ENCODE measurements at places on chromosomes 2 and 18.

GRCh38 chr2:173568054-173568453, 213.4 kb downstream of the CDCA7 start:
- DNase-seq = no peak

DNA sequence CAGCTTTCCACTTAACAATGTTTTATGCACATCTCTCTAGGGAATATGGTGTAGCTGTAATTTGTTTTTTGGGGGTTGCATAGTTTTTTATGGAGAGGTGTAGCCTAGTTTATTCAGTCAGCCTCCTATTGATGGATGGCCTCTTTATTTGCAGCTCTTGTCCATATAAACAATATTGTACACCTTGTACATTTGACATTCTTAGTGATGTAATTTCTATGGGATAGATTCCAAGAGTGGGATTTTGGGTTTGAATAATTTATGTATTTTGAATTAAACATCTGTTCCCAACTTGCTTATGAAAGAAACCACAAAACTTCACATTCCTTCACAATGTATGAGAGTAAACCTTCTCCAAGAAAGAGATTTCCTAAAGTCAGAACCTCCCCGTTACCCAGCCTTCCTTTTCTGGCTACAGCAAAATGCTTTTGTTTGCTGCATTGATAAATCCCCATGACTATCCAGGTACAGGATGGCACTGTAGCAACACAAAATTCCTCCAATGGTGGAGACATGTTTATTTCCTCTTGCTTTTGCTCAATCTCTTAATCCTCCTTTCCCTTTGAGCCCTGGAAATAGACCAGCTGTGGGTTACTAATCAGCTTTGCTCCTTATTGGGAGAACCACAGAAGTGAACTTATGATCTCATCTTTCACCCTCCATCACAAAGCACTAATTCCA, 58.4 kb upstream of the GALR1 start:
- no peak for DNase-seq

GRCh38 chr2:241982706-241983570, 113.4 kb downstream of the RTP5 start:
- DNase-seq = no peak

GRCh38 chr2:202773301-202773973, 98.1 kb downstream of the ICA1L start:
- no peak for DNase-seq

DNA sequence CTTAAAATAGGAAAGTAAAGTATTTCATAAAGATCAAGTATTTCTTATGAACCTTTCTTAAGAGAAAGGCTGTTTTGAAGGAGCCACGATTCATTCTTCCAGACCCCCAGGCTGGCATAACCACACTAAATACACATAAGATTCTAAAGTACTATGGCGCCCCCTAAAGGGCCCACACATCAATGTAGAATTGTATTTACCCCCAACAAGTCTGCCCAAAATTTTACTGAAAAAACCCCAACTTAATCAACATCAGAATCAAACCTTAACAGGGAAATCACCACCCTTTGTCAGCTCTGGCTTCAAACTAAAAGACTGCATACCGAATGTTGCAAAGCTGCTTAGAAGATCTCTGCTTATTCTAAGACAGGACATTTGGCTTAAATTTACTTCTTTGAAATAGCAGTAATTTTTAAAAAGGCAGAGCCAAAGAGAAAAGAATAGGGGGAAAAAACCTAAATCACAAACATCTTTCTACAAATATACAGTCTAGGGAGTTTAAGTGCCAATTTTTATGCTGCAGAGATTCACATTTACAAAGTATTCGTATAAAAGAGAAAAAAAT, 20.4 kb upstream of the BCL2 start:
- peak; percentile 50 for DNase-seq

- peak; percentile 68 for DNase-seq
These were observed 71.1 kb downstream of the ANKRD44 start for GRCh38 chr2:197239434-197239833.

GRCh38 chr2:147623328-147623727, 221.5 kb upstream of the ACVR2A start:
- peak; percentile 45 for DNase-seq

- DNase-seq = no peak
These were observed 40.4 kb upstream of the FAM124B start for GRCh38 chr2:224442071-224442967.

- DNase-seq = no peak
These were observed 2.8 kb downstream of the RAB12 start for GRCh38 chr18:8611916-8612576.

- no peak for DNase-seq
These were observed 676.3 kb downstream of the IRS1 start for GRCh38 chr2:226123300-226123699.

DNA sequence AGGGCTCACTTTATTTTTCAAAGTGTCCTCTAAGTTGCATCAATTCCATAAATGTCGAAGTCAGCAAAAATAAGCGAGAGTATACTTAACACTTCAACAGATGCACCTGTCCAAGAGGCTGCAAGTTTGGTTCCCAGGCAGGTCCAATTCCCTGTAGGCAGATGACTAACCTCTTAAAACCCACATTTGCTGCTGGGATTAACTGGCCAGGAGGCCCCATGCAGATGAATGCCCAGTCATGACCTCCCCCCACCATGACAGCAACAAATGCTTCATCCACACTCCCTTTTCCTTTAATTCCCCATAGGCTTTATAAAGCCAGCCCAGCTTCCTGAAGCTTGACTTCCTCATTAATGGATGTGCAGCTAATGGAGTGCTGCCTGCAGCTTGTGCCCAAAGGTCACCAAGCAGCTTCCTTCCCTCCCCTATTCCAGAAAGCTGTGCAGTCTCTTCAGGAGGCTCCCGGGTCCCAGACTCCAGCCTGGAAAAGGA, 35.7 kb downstream of the REEP1 start:
- no peak for DNase-seq

DNA sequence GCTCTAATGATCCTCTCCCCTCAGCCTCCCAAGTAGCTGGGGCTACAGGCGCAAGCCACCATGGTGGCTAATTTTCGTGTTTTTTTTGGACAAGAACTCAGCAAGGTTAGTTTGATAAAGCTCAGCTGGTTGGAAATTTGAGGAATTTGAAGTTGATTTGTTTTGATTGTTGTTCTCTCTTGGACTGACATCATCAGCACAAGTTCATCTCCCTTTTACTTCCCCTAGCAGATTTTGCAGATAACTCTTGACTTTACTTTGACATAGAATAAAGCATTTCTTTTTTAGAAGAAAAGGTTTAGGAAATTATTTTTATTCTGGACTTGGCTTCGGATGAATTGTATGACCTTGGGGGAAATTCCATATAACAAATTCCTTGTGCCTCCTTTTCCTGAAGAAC, 74.9 kb upstream of the DLX2 start:
- no peak for DNase-seq

GRCh38 chr2:168550670-168551069, 94.6 kb downstream of the CERS6 start:
- DNase-seq = no peak

GRCh38 chr2:176818617-176819016, 394.0 kb upstream of the HNRNPA3 start:
- no peak for DNase-seq

DNA sequence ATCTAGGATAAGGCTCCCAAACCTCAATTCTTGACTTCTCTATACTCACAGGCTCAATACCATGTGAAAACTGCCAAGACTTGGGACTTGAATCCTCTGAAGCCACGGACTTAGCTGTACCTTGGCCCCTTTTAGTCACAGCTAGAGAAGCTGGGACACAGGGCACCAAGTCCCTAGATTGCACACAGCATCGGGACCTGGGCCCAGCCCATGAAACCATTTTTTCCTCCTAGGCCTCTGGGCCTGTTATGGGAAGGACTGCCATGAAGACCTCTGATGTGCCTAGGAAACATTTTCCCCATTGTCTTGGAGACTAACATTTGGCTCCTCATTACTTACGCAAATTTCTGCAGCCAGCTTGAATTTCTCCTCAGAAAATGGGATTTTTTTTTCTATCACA, 1011.8 kb upstream of the DDX18 start:
- DNase-seq = no peak

GRCh38 chr2:163119966-163120365, 281.4 kb upstream of the KCNH7 start:
- no peak for DNase-seq

DNA sequence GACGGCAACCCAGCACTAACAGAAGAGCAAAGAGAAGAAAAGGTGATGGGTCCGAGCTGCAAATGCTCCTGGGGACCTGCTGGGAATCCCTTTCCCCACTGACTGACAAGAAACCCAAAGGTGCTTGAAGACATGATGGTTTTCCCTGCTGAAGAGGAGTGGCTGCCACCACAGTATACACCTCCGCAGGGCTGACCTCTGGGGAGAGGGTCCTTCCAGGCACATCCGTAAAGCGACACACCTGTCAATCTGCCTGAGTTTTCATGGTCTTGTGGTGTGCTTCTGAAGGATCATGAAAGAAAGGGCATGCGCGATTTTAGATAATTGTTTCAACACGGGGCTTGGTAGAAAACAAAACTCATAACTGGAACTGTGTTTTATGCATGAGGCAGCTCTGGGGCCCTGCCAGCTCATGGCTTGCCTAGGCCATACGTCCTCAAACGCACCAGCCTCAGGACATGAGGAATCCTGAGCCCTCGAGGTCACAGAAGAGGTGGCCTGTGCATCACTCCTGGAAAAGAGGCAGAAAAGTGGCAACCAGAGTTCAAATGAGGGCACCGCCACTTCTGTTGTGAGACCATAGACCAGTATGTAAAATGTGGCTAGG, 51.8 kb downstream of the SERTAD2 start:
- no peak for DNase-seq

DNA sequence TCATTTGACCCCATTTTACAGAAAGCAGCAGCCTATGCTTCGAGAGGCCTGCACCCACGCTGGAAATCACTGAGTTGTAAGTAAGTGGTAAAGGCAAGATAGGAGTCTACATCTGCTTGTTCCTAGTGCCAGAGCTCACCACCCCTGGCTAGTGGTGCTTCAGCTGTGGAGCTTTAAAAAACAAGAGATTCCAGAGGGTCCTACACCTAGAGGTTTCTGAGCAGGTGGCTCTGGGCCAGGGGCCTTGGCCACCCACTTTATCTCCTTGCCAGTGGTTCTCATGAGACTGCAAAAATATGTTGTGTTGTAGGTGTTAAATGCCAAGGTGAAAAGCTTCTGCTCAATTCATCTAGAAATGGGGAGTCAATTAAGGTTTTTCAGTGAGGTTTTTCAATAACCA, 60.0 kb upstream of the SERTAD2 start:
- no peak for DNase-seq

DNA sequence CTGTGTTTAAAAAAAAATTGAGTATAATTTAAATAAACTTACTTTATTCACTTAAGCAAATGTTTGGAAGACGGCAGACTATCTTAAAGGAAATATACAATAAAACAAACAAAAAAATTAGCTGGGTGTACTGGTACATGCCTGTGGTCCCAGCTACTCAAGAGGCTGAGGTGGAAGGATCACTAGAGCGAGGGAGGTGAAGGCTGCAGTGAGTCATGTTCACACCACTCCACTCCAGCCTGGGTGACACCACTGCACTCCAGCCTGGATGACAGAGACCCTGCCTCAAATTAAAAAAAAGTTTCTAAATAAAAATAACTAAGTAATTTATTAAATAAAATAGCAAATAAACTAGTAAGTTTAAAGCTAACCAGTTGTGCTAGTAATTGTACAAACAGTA, 7.5 kb downstream of the PUM2 start:
- DNase-seq = no peak

- no peak for DNase-seq
These were observed 151.7 kb upstream of the NOSTRIN start for GRCh38 chr2:168650781-168651180.

- no peak for DNase-seq
These were observed 855.4 kb upstream of the CELF4 start for GRCh38 chr18:38421021-38421420.

- DNase-seq = no peak
These were observed 39.6 kb upstream of the STAT4 start for GRCh38 chr2:191190435-191190834.

GRCh38 chr18:52288403-52289004, 51.5 kb upstream of the DCC start:
- DNase-seq = peak; percentile 12

DNA sequence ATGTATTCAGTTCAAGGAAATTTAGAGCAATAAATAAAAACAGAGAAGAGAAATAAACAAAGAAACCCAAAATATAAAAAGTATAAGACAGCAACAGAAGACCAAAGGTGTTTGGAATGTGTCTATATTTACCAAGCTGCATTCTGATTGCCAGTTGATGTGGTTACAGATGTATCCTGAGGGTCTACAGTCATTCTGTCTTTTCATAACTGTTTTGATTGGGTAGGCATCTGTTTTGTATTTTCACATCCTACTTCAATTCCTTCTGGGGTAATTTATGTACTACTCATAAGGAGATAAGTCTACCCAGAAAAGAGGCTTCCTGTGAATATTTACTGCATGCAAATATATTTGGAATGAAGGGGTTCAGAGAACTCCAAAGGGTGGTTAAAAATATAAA, 596.8 kb upstream of the GCFC2 start:
- no peak for DNase-seq

GRCh38 chr18:44733069-44733753, 52.5 kb downstream of the SETBP1 start:
- DNase-seq = peak; percentile 65

- DNase-seq = no peak
These were observed 99.4 kb downstream of the TWIST2 start for GRCh38 chr2:238947243-238947760.

DNA sequence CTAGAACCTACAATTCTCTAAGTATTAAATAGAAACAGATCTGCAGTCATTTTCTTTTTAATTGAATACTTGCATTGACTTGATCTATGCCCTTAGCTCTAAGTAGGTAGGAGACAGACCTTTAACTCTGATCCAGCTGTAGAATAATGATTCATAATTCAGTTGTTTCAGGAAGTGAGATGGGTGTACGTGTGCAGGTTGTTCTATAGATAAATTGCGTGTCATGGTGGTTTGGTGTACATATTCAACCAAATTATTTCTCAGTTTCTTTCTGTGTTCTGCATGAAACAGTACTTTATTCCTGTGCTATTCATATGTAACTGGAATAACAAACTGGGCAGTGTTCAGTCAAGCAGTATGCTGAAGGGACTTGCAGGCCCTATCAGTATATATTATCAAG, 34.3 kb upstream of the CD226 start:
- DNase-seq = no peak

- DNase-seq = peak; percentile 78
These were observed 2.1 kb downstream of the NABP1 start for GRCh38 chr2:191679818-191680600.

DNA sequence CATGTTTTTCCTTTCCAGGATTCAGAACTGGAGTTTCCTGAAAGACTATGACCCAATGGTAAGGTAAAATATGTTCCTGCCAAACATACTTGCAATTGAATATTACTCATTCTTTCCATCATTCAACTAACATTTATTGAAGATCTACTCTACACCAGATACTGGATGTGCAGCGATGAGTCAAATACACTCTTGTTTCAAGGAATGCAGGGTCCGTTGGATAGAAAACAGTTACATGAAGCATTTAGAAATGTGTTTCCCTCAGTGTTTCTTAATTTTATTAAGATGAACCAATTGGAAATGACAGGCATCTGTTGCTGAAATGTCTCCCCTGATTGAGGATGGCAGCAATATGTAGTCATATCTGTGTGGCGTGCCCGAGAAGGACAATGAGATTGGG, 14.8 kb upstream of the SLC66A3 start:
- DNase-seq = no peak
